ENCODE measurements at places on chromosomes 1 and 21.

DNA sequence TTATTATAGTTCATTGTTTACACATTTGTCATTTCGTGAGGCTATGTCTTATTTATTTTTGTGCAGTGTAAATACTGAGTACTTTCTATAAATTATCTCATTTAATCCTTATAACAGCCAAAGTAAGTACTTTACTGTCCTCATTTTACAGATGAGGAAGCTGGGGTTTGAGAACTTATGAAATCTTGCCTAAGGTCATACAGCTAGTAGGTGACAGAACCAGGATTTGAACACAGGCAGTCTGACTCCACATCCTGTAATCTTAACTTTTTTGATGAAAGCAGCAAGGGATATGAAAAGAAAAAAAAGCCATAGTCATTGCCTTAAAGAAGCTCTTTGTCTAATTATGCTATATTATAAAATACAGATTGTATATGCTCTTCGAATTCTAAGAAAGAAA, 107.1 kb upstream of the BMP8A start:
- DNase-seq, result no peak

DNA sequence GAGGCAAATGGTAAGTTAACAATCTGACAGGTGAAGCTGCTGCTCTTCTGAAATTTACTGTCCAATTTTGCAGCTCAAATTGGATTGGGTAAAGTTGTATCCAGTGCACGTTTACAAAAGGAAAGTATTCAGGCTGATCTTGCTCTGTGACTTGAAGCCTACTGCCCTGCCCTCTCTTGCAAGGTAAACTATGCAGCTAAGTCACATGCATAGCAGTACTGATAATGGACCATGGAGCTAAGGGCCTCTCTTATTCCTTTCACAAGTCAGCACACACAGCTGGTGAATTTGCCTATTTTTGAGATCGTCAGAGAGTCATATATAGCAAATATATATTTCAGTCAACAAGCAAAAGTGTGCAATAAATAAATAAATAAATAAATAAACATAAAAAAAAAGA, 23.2 kb downstream of the XCL1 start:
- DNase-seq, result no peak

- DNase-seq, result no peak
Measured at GRCh38 chr1:175673371-175674150, 69.8 kb downstream of the TNR start.

GRCh38 chr1:181423301-181423918, 59.9 kb upstream of the CACNA1E start:
- DNase-seq, result peak; percentile 46

- no peak for DNase-seq
Measured at GRCh38 chr1:183251101-183251958, 65.3 kb downstream of the LAMC2 start.

- DNase-seq, result no peak
Measured at GRCh38 chr1:69290291-69290690, 277.4 kb upstream of the LRRC7 start.

GRCh38 chr1:205230982-205231381, 3.2 kb downstream of the TMCC2 start:
- no peak for DNase-seq

DNA sequence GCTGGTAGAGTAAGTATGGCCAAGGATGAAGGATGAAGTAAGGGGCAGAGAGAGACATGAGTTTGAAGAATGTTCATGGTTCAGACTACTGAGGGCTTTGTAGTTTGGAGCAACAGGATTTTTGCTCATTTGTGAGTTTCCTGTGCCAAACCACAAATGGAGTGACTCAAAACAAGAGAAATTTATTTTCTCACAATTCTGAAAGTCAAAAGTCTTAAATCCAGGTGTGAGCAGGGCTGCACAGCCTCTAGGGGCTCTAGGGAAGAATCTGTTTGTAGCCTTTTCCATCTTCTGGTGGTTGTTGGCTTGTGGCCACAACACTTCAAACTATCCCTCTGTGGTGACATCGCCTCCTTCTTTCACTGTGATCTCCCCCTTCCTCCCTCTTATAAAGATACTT, 58.9 kb downstream of the RHOU start:
- DNase-seq, result peak; percentile 43

DNA sequence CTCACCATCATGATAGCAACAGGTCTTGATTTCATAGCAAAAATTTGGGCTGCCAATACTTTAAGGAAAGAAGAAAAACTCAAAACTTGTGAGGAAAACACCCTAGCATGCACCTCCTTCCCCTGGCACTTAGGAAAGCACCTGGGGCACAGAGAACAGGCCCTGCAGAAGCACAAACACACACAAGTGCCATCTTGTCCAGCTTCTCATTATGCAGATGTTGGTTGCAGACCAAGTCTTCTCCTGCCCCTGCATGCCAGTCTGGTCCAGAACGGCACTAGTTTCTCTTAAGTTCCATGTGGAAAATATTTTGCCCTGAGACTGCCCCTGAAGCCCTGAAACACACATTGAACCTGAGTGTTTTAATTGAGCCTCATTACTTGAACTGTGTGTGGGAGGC, 6.3 kb upstream of the ETV3 start:
- no peak for DNase-seq

DNA sequence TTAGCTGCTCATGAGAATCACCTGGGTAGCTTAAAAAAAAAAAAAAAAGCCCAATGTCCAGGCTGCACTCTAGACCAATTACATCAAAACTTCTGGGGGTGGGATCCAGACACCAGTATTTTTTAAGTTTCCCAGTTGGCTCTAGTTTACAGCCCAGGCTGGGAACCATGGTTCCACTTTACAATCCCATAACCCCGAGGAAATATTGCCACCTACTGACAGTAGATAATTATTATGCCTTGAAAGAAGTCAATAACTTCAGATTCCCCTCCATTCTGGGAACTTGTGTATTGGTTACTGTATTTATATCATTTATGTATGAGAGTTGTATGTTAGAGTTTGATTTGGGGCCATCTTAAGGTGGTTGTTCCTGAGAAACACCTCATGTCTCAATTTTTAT, 100.2 kb downstream of the SPATA46 start:
- no peak for DNase-seq

DNA sequence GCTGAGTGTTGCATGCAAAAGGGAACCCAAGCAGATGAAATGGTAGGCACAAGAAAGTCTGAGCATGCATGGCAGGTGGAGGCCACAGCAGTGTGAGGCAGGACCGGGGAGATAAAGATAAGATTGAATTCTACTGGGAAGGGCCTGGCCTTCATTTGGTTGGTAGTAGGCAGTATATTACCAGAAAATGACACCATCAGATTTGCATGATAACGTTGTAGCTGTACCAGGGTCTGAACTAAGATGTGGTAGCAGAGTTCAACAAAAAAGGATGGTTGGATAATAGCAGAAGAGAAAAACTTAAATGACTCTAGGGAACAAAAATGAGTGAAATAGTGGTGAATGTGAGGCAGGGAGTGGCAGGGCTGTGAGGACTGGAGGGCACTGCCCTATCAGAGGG, 75.6 kb upstream of the DNAJC6 start:
- DNase-seq, result no peak

DNA sequence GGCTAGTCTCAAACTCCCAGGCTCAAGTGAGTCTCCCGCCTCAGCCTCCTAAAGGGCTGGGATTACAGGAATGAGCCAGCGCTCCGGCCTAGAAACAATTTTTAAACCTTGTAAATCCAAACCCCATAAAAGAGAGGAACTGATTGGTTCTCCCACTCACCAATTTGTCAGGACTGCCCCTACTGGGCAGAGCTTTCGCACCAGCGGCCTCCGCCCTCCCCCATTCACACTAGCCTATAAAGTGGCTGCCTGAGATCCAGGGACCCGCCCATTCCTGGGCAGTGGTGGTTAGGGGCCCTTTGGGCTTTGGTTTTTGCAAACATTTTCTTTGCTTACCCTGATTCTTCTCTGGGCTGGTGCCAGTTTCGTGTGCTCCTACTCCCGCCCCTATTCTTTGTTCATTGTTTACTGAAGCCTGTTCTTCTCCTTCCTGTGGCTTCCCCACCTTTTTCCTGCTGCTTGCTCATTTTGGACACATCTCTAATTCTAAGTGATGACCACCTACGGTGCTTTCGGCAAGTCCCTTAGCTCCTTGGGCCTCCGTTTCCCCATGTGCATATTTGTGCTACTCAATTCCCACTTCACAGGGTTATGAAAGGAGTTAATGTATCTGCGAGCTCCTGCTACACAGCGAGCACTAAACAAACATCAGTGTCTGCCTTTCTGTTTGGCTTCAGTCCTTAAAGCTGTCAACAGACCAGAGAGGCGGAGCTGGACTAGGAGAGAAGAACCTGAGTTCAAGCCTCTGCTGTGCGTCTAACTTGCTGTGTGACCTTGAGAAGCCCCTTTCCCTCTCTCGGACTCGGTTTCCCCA, 39.8 kb upstream of the CLIC4 start:
- DNase-seq, result peak; percentile 26

DNA sequence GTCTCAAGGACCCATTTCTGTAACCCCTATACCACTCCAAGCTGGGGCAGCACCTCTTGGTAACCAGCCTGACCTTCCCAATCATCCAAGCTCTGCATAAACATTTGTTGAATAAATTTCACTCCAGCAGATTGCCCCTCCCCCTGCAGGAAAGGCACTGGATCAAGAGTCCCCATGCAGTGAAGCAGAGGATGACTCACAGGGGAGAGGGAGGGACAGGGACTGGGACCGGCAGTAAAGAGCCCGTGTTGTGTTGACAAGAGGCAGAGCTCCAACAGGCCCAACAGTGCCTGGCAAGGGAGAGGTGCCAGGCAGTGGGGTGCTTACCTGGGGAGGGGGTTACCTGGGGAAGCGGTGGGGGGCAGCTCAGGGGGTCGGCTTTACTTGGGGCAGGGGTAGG, 32.3 kb downstream of the SLC9A1 start:
- no peak for DNase-seq

GRCh38 chr1:72649991-72650390, 367.7 kb upstream of the NEGR1 start:
- DNase-seq, result no peak

- no peak for DNase-seq
Measured at GRCh38 chr21:25857308-25858074, 122.7 kb downstream of the GABPA start.

- no peak for DNase-seq
Measured at GRCh38 chr1:43214501-43215444, 42.6 kb downstream of the CFAP57 start.

GRCh38 chr1:47753808-47754207, 243.4 kb downstream of the TRABD2B start:
- DNase-seq, result no peak

DNA sequence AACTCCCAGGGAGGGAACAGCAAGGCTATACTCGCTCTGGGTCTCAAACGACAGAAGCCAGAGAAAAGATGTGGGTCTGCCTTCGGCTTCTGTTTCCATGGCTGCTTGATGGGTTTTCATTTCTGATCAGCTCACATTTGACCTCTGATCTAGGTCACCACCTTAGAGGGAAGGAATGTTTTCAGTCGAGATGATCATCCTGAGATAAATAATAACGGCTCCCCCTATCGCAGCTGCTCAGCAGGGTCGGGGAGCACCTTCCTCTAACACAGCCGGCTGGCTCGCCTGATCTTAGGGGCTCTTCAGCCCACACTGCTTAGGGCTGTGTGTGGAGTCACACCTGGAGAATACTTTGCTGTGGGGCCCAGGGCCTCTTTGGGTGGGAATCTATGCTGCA, 53.1 kb upstream of the ZNF648 start:
- no peak for DNase-seq

GRCh38 chr1:178283409-178283808, 189.5 kb downstream of the RASAL2 start:
- DNase-seq, result no peak

DNA sequence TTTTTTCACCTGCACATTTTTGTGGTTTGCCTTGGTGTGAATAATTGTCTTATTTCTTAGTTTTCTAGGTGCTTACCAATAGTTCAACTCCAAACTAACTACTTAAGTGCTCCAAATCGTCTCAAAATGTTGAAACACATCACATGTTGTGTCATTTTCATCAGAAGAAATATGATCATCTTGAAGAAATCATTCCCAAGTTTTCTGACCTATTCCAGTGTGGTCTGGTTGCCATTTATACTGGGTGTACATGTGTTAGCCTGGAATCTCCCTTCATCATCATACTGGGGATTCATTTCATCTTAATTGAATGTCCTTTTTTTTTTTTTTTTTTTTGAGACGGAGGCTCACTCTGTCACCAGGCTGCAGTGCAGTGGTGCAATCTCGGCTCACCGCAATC, 67.0 kb downstream of the EIF2B3 start:
- no peak for DNase-seq

GRCh38 chr21:39685991-39686390, 59.0 kb upstream of the IGSF5 start:
- DNase-seq, result no peak

DNA sequence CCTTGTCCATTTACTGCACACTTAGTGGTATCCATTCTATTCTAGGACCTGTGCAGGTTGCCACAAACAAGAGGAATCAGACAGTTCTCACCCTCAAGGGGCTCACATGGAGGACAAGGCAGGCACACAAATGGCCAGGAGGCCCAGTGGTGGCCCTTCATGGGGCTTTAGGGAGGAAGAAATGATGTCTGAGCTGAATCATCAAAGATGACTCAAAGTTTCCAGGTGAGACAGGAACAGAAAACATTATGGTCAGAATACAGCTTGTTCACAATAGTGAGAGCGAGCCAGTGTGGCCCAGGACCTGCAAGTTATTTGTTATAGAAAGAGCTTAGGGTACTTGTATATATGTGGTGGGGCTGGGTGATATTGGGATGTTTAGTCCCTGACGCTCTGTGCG, 26.4 kb downstream of the SHISAL2A start:
- peak; percentile 27 for DNase-seq

DNA sequence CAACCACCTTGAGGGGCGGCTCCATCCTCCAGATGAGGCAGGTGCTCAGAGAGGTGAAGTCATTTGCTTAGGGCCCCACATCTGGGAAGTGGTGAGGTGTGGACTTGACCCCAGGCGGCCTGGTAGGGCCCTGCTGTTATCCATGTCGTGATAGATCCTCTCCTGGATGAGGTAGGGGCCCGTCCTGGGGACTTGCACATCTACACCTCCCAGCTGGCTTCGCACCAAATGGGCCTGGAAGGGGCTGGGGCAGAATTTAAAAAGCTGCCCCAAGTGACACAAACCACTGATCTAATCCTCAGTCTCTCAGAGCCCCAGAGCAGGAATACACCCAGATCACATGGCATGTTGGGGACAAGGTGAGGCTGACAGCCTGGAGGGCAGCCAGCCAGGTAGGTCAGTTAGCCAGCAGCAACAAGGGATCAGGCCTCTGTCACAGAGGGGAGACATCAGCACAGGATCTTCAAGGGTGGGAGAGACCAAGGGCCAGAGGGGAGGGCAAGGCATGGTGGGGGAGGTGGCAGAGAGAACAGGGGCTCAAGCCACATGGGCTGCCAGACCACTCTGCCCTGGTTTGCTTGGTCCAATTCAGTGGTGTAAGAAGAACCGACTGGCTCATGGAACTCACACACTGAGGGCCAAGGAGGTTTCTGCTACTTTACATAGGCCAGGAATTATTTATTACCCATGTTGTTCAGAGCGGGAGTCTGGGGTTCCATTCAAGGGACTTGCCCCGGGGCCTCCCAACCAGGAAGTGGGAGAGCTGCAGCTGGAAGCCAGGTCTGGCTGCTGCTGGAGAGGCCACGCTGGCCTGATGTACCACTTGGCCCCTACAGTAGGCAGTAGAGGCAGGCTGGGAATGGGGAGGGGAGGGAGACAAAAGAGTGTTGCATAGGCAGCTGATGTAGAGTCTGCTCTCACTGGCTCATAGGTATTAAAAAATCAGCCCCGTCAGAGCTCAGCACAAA, 12.1 kb downstream of the LRP8 start:
- no peak for DNase-seq

Data from activated CD4-positive, alpha-beta T cell treated with anti-CD3 and anti-CD28 coated beads, Interleukin-2, amount 50 U/mL, for 48 hours (primary cell).